ENCODE measurements at places on chromosomes 7 and 10.

- DNase-seq: no peak
These were observed 1.1 kb upstream of the MOGAT3 start for GRCh38 chr7:101201695-101202602.

DNA sequence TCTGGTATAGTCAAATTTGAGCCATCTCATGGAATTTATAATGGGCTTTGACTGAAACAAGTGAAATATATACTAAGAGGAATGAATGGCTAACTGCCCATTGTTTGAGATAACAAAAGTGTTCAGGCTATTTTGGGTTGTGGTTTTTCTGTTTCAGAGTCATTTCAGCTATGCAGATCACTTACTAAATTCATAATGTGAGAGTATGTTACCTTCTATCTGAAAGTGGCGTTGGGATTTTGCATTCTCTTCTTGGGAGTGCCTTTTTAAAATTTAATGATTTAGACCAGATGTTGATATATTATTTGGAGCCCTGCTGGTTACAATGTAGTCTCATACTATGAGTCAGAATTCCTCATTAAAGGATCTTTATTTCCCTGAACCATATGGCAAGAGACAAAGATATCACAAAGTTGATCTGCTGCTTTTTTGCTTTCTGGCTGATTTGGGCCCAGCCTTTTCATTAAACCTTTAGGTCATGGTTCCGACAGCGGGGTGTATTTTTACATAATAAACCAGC, 10.4 kb downstream of the VCL start:
- DNase-seq: no peak

GRCh38 chr7:96499532-96499931, 177.6 kb upstream of the SLC25A13 start:
- no peak for DNase-seq

- no peak for DNase-seq
These were observed 641.8 kb upstream of the FOXK1 start for GRCh38 chr7:4040109-4040928.

GRCh38 chr7:96273716-96274115, 48.2 kb downstream of the SLC25A13 start:
- no peak for DNase-seq

DNA sequence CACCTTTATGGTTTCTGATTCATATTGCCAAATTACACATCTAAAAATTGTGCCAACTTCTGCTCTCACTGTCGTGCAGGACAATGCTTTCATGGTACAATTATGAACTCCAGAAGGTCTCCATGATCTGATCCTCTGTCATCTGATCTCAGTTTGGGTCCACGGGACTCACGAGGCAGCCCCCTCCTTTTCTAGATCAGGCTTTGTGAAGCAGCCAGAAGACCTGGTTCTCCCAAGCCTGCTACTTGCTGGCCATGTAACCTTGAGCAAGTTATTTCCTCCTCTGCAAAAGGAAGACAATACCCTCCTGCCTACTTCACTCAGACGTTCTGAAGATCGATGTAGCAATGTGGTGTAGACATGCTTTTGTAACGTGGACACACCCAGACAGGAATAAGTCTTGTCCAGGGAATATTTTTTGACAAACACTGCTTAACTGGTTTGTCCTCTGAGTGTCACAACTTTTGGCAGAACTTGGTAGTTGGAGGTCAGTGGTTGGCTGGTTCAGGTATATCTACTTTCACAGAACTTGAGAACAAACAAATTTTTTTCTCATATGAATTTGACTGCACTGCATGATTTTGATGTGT, 19.6 kb downstream of the CALML3 start:
- no peak for DNase-seq

DNA sequence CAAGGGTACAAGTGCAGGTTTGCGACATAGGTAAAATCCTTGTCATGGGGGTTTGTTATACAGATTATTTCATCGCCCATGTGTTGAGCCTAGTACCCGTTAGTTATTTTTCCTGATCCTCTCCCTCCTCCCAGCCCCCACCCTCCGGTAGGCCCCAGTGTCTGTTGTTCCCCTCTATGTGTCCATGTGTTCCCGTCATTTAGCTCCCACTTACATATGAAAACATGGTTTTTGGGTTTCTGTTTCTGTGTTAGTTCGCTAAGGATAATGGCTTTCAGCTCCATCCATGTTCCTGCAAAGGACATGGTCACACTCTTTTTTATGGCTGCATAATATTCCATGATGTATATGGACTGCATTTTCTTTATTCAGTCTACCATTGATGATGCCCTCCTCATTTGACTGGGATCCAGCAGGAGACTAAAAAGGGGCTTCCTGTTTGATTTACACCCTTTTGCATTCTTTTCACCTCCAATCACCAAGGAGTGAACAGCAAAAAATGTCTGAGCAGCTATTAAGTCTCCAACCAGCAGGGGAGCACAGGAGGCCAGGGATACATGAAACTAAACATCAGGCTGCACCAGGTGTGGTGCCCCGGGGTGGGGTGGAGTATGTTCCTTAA, 188.2 kb downstream of the SKIDA1 start:
- no peak for DNase-seq

GRCh38 chr7:104775531-104775930, 238.5 kb upstream of the KMT2E start:
- no peak for DNase-seq

- no peak for DNase-seq
These were observed 254.9 kb downstream of the KIAA1217 start for GRCh38 chr10:24463611-24464426.

- no peak for DNase-seq
These were observed 323.6 kb downstream of the BBS9 start for GRCh38 chr7:33452805-33453502.

DNA sequence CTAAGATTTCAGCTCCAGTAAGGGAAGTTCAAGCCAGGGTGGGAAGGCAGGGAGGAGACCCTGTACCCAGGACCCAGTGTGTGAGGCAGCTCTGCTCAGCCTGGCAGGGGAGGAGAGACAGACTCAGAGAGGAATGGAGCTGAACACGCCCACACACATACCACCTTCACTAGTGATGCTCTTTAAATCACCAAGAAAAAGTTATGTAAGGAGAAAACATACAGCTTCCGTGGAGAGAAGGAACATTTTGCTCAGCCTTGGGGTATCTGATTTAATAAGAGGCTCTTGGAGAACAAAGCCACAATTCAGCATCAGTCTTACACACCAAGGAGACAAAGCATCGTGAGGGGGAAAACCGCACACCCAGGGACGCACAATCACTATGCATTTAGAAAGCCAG, 62.9 kb downstream of the PRKAG2 start:
- no peak for DNase-seq

- no peak for DNase-seq
These were observed 527.2 kb downstream of the GATA3 start for GRCh38 chr10:8581521-8582225.

DNA sequence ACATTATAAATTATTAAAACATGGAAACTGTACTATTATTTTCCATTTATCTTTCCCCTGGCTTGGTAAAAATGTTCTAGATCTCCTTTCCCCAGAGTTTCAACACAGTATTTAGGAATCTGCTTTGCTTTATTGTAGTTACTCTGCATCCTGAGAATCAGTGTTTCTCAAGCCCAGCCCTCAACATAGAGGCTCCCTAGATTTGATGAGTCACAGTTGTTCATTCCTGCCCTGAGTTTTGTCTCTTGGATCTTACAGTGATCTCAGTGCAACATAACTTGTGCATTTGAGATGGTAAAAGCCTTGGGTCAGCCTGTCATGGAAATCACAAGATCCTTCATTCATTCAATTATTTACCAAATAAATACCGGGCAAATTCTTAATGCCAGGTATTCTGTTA, 63.0 kb downstream of the VAX1 start:
- DNase-seq: no peak

GRCh38 chr10:5855979-5856700, 33.6 kb downstream of the ANKRD16 start:
- no peak for DNase-seq

- no peak for DNase-seq
These were observed 116.3 kb downstream of the MAD1L1 start for GRCh38 chr7:2116448-2116810.

DNA sequence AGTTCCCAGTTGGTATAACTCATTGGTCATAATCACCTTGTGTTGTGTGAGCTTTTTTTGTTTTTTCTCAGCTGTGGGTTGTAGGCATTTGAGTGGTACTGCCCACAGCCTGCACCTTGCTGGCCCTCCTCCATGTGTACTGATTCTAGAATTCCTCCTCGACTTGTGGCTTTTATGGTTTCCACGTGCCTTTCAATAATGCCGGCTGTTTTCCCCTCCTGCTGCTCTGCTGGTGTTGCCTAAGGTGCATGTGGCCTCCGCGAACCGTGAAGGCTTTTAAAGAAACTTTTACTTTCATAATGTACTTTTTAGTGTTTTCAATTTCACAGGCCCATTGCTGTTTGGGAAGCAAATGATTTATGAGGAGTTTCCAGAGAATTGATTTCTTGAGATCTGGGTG, 518.0 kb downstream of the REEP3 start:
- no peak for DNase-seq

DNA sequence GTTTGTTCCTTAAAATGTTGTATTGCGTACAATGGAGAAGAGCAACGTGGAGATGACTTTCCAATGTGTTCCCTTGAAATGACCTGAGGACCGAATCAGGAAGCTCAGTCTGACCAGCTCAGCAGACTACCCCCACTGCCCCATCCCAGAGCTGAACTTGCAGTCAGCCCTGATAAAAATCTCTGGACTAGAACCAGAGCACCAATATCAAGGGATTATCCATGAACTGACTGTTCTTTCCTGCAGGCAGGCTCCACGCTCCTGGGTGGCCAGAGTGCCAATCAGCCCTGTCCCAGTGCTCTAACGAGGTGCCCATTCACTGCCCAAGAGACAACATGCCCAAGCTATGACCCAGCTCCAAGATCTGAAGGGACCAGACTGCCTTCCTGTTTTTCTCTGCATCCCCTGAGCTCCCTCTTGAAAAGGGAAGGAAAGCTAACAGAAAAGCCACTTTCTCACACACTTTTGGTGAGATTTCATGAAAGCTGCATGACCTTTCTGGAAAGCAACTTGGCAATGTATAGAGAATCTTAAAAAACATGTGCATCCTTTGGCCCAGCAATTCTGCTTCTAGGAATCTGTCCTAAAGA, 130.2 kb downstream of the KCNMA1 start:
- no peak for DNase-seq

GRCh38 chr10:59595593-59595992, 114.1 kb downstream of the SLC16A9 start:
- no peak for DNase-seq

- no peak for DNase-seq
These were observed 21.3 kb downstream of the CCDC71L start for GRCh38 chr7:106639476-106640334.

DNA sequence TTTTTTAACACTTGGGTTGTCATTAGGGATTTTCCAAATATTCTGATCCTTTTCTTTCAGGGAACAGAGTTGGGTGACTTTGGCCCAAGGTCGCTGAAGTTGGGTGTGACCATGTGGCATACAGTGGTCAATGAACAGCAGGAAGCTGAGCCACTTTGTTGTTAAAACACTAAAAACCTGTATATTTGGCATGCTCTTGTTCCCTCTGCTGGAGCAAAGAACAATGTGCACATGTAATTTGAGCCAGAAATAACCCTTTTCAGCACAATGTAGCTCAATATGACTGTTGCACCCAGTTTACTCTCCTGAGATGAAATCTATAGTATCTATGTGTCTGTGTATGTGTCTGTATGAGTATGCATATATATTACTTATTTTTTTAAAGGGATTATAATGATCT, 74.9 kb downstream of the ADCYAP1R1 start:
- DNase-seq: no peak

DNA sequence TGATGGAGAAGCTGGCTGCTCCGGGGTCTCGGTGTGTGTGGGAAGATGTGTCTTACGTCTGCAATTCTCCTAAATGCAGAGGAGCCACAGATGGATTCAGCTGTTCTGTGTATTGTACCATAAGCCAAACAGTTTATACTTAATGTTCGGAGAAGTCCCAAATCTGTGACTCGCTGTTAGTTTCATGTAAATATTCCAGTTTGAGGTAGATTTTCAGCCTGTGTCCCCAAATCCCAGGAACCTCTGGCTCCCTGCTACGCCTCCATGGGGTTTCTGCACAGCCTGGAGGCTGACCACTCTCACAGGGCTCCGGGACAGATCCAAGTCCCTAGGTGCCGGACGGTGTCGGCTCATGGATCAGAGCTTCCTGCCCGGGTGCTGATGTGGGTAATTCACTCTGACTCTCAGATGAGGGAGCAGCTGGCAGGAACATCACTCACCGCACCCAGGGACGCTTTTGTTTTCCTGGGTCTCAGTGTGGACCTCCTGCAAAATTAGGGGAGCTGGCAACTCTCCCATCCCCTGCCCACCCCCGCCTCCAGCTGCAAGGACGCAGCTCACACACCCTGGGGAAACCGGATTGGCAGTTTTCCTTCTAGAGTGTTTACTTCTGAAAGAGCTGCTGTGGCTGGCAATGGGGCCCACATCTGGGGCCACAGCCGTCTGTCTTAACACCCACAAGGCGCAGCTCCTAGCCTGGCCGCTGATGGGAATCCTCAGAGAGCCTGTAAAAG, 421.1 kb upstream of the FOXK1 start:
- no peak for DNase-seq

GRCh38 chr7:47514818-47515217, 67.1 kb downstream of the TNS3 start:
- no peak for DNase-seq

- DNase-seq: no peak
These were observed 388.2 kb upstream of the TEX47 start for GRCh38 chr7:89183712-89184111.

GRCh38 chr7:121132940-121133339, 144.4 kb downstream of the CPED1 start:
- no peak for DNase-seq

GRCh38 chr7:44796034-44796503, 412 bp upstream of the PPIA start:
- DNase-seq: no peak

GRCh38 chr7:138945154-138945553, 36.0 kb downstream of the KIAA1549 start:
- no peak for DNase-seq

- no peak for DNase-seq
These were observed 88.1 kb upstream of the DNAAF5 start for GRCh38 chr7:638256-639011.

- DNase-seq: no peak
These were observed 238.3 kb downstream of the PARD3 start for GRCh38 chr10:34576797-34577196.

GRCh38 chr7:29177963-29178600, 16.5 kb upstream of the CHN2 start:
- no peak for DNase-seq

GRCh38 chr10:108775911-108776475, 1147.3 kb downstream of the XPNPEP1 start:
- no peak for DNase-seq

- DNase-seq: no peak
These were observed 165.0 kb upstream of the HDAC9 start for GRCh38 chr7:18330548-18330947.

- DNase-seq: peak; percentile 50
These were observed 116.8 kb upstream of the PRSS1 start for GRCh38 chr7:142632271-142633134.

Data from activated naive CD4-positive, alpha-beta T cell treated with anti-CD3 and anti-CD28 coated beads, Interleukin-2, amount 50 U/mL, for 16 hours (primary cell).